ENCODE measurements at places on chromosomes 12 and 14. TPM values are rescaled to one million over a fixed set of nuclear protein-coding genes. Genes with fewer than 3 reads are reported as not detected.

DNA sequence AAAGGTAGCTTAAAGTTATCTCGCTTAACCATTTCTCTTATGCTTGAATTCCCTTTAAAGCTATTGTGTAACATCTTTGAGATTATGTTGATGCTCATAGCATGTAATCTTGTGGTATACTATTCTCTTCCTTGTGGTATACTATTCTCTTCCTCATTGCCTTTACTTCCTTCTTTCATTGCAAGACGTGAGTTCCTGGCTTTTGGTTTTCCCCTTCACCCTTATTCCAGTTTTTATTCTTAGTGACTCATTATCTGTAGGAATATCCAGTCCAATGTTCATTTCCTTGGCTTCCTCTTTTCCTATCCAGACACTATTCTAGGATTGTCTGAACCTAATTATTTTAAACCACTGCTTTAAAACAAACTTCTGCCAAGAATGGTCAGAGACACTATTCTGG lies 564.0 kb downstream of the CCER1 start:
- no peak for DNase-seq

DNA sequence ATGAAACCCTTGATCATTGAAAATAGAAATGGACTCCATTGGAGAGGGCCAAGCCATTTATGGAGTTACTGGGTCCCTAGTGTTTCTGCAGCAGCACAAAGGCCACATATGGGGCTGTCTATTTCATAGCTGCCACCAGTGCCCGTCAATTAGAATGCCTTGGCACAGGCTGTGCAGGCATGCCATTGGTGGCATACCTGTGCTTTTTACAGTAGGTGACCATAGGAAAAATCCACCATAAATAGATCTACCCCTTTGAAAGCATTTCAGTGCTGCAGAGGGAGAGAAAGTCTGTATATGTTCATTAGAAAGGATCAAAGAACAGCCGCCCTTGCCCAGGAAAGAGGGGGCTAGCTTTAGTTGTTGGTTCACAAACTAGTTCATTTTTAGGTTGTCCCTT lies 13.1 kb downstream of the MYBPC1 start:
- DNase-seq, result no peak

DNA sequence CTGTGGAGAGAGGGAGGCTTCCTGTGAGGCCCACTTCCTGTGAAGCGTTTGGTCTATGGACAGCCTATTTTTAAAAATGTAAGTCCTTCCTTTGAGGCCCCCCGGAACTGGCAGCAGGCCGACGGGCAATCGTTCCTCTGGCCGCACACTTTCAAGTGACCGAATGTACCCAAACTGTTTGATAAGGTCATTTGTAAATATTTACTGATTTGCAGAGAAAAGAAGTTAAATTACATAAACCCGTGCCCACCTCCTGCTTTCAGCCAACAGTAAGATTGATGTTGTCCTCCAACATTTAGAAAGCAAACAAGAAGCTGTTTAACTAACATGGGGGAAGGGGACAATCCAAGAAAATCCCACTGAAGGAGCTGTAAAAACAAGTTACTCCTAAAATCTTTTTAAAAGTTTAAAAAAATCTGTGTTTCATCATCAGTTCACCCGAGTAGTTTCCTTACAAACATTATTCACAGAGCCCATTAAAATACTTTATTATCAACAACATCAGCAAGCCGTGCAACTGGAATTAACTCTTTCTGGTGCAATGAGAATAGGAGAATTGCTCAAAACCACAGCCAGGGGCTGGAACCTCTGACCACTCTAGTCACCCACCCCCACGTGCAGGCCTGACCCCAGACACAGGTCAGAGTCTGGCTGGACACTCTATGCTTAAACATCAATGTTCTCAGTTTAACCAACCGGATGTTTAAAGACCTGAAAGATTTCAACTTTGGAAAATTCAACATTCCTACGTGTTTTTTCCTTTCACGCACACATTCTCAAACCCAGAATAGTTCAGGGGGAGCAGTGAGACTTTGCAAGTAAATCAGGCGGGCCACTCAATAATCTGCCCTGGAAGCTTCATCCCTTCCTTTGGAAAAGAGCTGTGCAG lies 65.3 kb downstream of the FOXN3 start:
- peak; percentile 39 for DNase-seq

- DNase-seq, result no peak
Measured at GRCh38 chr12:85424581-85425348, 144.7 kb downstream of the ALX1 start.

- DNase-seq, result no peak
Measured at GRCh38 chr14:44180975-44181374, 326.1 kb downstream of the FSCB start.

- DNase-seq, result peak; percentile 26
Measured at GRCh38 chr12:119869720-119870119, 7.4 kb downstream of the CIT start.

DNA sequence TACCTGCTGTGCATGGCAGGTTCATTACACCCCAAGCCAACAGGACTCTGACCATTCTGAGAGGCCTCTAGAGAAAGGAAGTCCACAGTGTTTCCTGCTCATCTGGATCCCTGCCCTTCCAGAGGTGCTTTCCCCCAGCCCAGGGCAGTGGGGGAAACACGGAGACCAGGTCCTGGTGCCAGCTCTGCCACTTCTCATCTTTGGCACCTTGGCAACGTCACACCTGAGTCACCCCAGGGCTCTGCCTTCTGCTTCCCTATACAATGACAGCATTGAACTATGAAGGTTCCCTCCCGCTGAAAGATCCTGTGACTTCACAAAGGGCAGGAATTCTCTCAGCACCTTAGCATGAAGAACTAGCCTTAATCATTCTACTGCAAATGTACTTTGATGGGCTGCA lies 74.9 kb downstream of the ANO2 start:
- DNase-seq, result no peak

AQP5 gene
- not detected for total RNA-seq

E2F7 gene
- total RNA-seq, result 0.95 TPM

Measured in left colon (tissue), 2 donors.